ENCODE measurements at places on chromosomes 7 and 10.

DNA sequence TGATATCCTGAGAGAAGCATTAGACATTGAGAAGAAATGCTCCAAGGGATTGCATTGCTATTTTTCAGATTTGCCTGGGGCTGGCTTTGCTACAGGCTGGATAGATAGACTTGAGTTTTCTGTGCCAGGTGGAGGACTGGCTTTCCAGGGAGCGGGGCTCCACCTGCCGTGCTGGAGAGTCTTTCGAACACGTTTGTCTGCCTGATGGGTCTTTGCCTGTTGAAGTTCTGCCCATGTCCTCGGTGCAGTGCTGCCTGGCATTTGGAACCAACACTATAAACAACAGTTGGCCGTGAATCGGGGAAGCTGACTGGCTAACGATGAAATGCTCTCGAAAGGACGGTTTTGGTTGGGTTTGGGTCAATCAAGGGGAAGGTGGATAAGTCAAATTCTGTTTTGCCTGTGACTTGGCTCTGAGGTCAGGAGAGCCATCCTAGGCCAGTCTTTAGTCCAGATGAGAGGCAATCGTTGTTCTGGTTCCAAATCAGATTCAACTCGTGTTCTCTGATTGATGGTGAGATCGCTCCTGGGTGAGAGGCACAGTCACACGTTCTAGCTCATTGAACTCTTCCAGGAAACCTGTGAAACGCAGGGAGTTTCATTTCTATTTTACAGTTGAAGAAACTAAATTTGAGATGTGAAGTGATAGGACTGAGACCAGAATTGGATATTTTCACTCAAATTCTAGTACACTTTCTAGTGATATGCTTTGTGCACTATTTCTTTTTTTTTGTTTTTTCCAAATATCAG lies 599.0 kb downstream of the TYW1 start:
- DNase-seq = no peak

- DNase-seq = no peak
These were observed 104.7 kb upstream of the LRGUK start for GRCh38 chr7:134022286-134022911.

DNA sequence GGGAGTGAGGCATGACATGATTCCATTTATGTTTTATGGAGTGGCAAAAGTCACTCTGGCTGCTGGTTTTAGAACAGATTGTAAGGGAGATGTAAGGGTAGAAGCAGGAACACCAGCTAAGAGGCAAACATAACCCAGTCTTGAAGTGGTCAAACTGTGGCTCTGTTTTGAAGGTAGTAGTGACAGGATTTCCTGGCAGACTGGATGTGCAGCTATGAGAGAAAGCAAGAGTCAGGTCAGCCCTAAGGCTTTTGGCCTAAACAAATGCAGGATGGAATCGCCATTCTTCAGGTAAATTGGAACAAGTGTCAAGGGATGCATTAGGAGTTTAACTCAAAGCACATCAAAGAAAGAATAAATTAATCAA lies 175.3 kb upstream of the AGR3 start:
- DNase-seq = no peak

DNA sequence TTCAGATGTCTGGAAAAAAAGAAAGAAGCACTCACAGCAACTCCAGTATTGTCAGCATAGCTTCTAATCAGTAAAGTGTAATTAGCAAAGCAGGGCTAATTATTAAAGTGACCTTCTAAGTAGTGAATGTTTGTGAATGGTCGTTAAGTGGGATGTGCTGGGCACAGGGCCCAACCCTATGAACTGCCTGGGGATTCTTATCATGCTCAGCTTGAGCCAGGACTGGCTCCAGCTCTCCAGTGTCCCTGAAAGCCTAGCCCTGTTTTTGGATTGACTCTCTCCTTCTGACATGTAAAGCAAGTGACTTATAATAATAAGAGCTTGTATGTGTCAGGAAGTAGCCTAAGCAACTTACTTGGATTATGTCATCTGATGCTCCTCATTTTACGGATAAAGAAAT lies 9.5 kb upstream of the TBX20 start:
- DNase-seq = no peak

DNA sequence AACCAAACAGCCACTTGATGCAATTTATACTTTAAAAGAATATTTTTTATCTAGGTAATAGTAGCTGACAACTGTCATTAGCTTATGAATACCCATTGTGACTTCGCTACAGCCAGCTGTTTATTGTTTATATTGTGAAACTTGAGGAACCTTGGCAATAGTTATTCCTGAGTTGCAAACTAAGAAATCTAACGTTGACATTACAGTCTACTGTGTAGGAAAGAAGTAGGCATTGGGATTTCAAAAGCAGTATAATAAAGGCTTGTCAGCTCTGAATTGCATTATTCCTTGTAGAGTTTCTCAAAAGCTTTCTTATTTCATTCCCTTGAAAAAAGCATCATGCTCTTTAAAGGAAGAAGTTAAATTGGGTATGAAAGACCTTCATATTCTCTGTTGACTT lies 42.7 kb upstream of the OIT3 start:
- DNase-seq = no peak

DNA sequence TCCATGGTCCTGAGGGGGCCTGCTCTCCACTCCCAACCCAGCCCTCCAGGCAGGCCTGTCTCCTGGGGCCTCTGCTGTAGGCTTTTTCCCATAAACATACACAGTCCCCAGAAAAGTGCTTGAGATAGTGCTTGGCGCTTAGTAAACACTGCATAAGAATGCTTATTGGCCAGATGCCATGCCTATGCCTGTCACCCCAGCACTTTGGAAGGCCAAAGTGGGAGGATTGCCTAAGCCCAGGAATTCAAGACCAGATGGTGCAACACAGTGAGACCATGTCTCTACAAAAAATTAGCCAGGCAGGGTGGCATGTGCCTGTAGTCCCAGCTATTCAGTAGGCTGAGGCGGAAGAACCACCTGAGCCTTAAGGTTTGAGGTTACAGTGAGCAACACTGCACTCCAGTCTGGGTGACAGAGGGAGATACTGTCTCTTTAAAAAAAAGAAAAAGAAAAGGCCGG lies 24.6 kb upstream of the ASL start:
- peak; percentile 67 for DNase-seq
